ENCODE measurements at places on chromosomes 16 and 17.

DNA sequence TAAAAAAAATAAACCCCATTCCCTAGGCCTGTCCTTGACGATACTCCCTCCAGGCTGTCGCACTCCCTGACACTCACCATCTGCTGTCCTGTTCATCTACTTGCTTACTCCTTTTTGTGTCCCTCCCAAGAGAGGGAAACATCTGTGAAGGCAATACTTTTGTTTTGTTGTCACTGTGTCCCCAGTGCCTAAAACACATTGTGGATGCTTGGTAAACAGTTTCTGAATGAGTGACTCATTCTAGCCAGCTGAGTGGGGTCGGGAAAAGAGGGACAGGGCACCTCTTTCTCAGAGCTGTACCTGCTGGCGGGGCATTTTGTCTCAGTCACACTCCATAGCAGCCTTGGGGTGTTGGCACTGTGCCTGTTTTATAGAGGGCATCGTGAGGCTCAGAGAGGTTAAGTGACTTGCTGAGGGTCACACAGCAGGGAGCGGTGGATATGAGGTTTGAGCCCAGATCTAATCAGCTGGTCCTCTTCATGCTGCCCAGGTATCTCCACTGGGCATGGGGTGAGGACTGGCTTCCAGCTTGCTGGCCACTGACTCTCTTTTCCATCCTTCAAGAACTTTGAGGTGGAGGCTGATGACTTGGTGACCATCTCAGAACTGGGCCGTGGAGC lies 15.6 kb downstream of the MAP2K3 start:
- no peak for DNase-seq

DNA sequence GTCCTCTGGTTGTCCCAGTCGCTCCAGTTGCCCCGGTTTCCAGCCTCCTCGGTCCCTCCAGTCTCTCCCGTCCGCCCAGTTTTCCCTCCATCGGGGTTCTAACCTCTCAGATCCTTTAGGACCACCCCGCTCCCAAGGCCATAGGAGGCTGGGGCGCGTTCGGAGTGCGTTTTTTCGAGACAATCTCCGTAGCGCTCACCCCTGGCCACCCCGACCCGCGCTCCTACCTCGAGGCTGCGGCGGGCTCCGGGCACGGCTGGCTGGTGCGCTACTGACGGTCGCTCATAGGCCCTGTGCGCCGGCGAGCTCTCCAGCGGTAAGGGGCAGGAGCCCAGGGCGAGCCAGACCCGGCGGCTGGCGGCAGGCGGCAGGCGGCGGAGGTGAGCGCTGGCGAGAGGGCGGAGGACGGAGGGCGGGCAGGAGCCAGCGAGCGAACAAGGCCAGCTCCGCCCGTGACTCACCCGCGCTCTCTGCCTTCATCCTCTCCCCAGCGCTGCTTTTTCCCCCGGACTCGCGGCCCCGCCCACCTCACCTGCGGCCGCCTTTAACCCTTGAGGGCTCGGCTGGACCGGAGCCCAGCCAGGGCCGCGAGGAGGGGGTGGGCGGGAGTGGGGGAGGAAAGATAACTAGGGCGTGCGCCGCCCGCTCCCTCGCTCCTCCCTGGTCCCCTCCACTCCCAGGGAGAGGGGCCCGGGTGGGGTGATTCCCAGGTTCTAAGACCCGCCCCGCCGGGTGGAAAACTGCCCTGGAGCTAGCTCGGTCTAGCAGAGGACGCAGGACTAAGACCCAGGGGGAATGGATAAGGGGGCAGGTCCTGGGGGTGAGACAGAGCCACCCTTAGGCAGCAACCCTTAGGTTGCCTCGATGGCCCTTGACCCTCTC lies at the start of gene SP6:
SP6 (minus strand) TSS at position 472 of the 882 bp plus-strand sequence. CDS start 2,734 bp downstream, outside the sequence.
- DNase-seq = peak; percentile 64

GRCh38 chr17:143785-144281 lies 6.5 kb downstream of the SCGB1C2 start:
- DNase-seq = peak; percentile 74

- DNase-seq = no peak
Observed at GRCh38 chr16:68884861-68885720, 41.8 kb downstream of the TANGO6 start.

DNA sequence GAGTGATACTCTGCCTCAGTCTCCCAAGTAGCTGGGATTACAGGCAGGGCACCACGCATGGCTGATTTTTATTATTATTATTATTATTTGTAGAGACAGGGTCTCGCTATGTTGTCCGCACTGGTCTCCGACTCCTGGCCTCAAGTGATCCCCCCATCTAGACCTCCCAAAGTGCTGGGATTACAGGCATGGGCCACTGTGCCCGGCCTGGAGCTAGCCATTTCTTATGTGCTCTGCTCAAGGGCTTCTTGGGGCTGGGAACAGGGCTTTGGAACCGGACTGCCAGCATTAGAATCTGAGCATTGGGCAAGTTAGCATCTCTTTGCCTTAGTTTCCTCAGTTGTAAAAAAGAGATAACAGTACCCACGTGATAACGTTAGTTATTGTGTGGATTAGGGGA lies 111.3 kb downstream of the C16orf78 start:
- DNase-seq = no peak

DNA sequence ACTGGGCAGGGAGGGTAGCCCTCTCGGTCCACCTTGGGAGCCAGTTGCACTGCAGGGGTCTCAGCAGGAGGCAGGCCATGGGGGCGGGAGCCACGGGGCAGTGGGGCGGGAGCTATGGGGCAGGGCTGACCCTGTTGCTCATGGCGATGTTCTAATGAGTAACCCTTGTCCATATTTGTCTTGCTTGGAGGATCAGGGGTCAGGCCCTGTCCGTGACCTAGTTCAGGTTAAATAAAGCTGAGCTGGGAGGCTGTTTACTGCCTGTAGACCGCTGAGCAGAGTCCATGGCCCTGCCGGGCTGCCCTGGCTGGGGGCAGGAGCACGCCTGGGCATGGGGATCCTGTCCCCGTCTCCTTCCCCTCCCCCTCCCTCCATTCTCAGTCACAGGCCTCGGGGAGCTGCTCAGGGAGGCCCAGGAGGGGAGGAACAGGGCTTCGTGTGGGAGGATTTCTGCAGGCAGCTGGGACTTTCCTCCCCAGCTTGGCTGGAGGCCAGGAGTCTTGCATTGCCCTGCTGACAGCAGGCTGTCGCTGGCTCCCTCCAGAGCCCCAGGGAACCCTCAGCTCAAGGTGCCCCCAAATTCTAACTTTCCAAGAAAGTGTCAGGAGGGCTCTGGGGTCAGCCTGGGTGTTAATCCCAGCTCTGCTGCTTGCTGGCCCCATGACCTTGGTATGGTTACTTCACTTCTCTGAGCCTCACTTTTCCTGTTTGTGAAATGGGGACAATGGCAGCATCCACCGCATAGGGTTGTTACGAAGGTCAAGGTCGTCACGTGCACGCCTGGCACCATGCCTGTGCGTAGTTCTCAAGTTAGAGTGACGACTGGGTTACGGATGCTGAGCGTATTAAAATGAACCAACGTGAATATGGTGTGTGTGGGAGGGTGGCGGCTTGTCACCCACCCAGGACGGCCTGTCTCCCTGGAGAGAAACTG lies 6.1 kb upstream of the SERPINF2 start:
- no peak for DNase-seq

- peak; percentile 76 for DNase-seq
Observed at GRCh38 chr17:11644265-11645212, 46.3 kb downstream of the DNAH9 start.

DNA sequence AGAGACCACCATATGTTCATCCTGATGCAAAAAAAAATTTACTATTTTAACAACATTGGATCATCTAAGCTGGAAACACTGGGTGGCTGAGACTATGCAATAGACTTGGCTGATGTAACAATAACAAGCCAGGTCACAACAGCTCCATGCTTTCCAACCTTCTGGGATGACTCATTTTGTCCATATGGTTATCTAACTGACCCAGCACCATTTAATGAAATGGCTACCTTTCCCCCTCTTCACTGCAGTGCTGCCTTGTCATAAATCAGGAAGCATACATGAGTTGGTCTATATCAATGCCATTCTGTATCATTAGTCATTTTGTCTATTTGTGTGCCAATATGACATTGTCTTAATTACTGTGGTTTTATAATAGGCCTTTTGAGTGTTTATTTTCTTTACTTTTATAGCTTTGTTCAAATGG lies 217.6 kb upstream of the KCNJ16 start:
- no peak for DNase-seq

GRCh38 chr17:76623271-76624146 lies 20.0 kb downstream of the ST6GALNAC1 start:
- peak; percentile 63 for DNase-seq

GRCh38 chr17:51118330-51119195 lies 2.1 kb downstream of the SPAG9 start:
- peak; percentile 71 for DNase-seq

DNA sequence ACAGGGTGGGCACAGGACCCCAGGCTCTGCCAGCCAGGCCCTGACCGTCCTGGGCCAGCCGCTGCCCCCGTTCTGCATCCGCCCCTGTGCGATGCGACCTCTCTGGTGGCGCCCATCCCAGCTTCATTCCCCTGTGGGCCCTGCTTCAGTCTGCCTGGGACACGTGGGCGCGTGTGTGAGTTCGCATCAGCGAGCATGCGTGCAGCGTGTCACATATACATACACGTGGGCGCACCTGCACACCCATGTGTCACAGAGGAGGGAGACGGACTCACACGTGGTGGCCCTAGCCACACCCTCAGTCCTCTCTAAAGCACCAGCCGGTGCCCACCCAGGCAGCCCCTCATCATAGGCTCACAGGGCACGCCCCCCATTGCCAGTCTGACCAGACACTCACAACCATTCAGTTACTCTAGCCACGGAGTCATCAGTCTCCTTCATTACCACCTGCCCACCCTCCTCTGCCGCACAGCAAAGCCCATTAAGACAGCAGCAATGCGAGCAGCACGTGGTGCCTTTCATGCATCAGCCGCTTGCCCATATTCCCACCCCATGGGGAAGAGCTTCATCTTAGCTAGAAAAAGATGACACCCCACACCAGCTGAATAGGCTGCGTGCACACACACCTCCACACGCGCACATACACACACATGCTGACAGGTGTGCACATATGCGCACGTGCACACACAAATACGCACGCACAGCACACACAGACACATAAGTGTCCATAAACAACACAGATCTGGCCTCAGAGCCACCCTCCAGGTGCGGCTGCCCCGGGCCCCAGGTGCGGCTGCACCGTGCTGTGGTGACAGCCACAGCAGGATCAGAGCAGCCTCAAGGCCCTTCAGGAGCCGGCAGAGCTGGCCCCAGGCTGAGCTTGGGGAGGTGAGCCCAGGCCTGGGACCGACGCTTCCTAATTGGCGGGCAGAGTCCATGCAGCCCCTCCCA lies 9.5 kb upstream of the CDH15 start:
- no peak for DNase-seq
